Tibial nerve (tissue), 4 donors: ENCODE measurements at places on chromosomes 7 and 10. TPM values are rescaled to one million over a fixed set of nuclear protein-coding genes. Genes with fewer than 3 reads are reported as not detected.

GRCh38 chr7:151632750-151633515 is 113.2 kb upstream of the RHEB start:
- DNase-seq: peak; percentile 33
- H3K4me1 ChIP-seq: peaks cover 13% of the 10 kb centered on the region
- H3K4me3 ChIP-seq: peak overlapping the region; percentile 50

GRCh38 chr7:158977981-158978380 is 121.6 kb downstream of the DYNC2I1 start:
- no peak overlapping the region for H3K4me3 ChIP-seq
- no peaks in the 10 kb centered on the region for H3K27me3 ChIP-seq
- H3K36me3 ChIP-seq: no peaks in the 10 kb centered on the region
- no peak for DNase-seq
- no peaks in the 10 kb centered on the region for H3K4me1 ChIP-seq

GRCh38 chr10:59245686-59246085 is 69.2 kb downstream of the PHYHIPL start:
- no peaks in the 10 kb centered on the region for H3K36me3 ChIP-seq
- no peak overlapping the region for H3K4me3 ChIP-seq
- no peaks in the 10 kb centered on the region for H3K27me3 ChIP-seq
- H3K27ac ChIP-seq: no peak overlapping the region
- H3K4me1 ChIP-seq: no peaks in the 10 kb centered on the region
- no peak for DNase-seq

DNA sequence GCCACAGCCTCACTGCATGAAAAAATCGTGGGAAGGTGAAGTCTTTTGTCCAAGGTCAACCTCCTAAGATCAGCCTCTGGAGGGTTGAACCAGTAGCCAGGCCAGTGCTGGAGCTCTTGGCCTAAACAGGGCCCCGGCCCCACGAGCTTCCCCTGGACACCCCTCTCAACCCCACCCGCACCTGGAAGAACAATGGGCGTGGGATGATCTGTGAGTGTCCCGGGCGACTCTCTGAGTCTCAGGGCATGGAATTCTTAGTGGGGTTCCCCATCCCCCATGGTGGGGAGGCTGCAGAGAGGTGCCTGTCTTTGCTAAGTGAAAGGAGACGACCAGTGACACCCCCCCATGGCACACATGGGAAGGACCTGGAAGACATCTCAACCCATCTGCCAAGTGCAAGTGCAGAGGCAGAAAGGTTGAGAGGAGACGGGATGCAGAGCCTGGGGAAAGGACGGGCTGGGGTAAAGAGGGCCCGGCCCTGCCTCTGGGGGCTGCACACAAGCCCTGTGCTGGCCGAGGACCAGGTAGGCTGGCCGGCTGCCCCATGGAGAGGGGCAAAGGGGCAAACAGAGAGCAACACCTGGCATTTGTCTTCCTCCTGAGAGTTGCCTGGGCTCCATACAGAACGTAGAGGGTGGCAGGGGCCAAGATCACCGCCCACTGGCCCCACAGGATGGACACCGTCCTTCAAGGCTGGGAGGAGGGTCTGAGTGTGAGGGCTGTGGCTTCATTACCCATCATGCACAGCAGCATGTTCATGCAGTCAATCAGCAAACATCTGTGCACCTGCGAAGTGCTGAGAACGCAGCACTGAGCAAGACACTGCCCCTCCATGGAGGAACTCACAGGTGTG is 163.0 kb upstream of the PPP2R2D start:
- no peak overlapping the region for H3K4me3 ChIP-seq
- no peak overlapping the region for H3K27ac ChIP-seq
- H3K36me3 ChIP-seq: no peaks in the 10 kb centered on the region
- no peak for DNase-seq
- H3K27me3 ChIP-seq: no peaks in the 10 kb centered on the region

GRCh38 chr7:51827631-51828030 is 511.0 kb upstream of the COBL start:
- no peak overlapping the region for H3K27ac ChIP-seq
- no peaks in the 10 kb centered on the region for H3K4me1 ChIP-seq
- H3K36me3 ChIP-seq: no peaks in the 10 kb centered on the region
- no peak overlapping the region for H3K4me3 ChIP-seq
- no peak for DNase-seq

The C10orf53 gene
- not detected for total RNA-seq

The TWIST1 gene
- total RNA-seq: 28.5 TPM

The OPALIN gene
- total RNA-seq: not detected

- DNase-seq: no peak
These were observed 872.6 kb upstream of the SORCS1 start for GRCh38 chr10:108037061-108037460.

The GATA3 gene
- total RNA-seq: not detected

The NUTM2B gene
- 1.4 TPM for total RNA-seq

DNA sequence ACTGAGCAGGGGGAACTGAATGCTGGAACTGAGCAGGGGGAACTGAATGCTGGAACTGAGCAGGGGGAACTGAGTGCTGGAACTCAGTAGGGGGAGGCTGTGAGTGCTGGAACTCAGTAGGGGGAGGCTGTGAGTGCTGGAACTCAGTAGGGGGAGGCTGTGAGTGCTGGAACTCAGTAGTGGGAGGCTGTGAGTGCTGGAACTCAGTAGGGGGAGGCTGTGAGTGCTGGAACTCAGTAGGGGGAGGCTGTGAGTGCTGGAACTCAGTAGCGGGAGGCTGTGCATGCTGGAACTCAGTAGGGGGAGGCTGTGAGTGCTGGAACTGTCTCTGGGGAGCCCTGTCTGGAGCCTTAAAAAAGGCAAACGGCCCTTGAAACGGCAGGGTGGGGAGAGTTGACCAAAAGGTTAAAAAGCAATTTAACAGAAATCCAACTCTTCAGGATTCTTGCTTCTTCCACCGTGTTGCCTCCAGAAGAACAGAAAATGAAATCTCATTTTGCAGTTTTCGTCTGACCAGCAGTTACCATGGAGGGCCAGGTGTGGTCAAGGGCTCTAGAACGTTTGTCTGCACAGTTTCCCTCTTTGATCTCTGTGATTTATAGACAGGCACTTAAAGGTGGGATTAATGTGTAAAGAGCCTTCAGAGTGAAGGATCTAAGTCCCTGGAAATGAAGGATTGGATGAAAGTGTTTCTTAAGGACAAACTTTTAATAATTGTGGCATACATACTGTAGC is 19.1 kb downstream of the DOCK1 start:
- DNase-seq: no peak

The ZWINT gene
- total RNA-seq: 3.9 TPM

DNA sequence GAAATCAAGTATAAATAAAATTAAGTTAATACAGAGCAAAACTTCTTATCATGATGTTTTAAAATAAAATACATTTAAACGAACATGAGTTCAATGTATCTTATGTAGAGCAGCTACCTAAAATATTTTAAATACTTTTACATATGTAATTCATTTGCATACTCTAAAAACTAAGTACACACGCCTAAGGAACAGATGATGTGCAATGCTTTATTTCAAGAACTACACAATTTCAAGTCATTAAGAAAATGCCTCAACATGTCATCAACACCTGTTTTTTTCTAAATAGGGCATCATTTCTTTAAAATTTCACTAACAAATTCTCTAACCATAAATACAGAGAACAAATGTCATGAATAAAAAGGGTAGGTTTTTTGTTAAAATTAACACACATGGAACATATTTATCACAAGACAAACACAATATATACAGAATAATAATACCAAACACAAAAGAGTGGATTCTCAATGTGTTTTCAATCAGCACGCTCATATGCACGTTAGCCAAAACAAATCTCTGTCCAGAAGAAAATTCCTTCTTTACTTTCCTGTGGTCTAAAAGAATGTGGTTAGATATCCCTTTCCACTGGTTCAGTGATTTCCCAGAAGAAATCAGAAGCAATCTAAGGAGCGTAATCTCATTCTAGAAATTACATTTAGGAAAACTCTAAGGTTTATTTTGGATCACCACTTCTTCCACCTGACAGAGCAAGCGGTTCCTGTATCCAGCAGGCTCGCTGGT is 73.0 kb upstream of the PFKP start:
- no peaks in the 10 kb centered on the region for H3K36me3 ChIP-seq
- H3K27ac ChIP-seq: no peak overlapping the region
- no peaks in the 10 kb centered on the region for H3K4me1 ChIP-seq
- H3K27me3 ChIP-seq: no peaks in the 10 kb centered on the region

The IDI2 gene
- total RNA-seq: not detected

The LIPM gene
- total RNA-seq: not detected
